ENCODE measurements at places on chromosomes 16 and 17.

DNA sequence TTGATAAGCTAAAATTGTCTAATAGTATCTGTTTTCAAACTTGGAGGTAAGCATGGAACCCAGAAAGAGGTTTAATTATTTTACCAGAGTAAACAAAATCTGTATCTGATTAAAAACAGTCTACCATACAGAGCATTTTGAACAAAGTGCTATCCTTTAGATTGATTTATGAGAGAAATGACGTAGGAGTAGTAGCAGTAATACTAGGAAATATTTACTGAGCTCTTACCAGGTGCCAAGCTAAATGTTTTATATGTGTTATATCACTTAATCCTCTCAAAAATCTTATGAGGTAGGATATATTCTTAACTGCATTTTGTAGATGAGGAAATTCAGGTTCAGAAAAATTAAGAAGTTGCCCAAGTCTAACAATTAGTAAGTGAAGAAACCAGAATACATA, 186.4 kb upstream of the NOG start:
- no peak for DNase-seq

DNA sequence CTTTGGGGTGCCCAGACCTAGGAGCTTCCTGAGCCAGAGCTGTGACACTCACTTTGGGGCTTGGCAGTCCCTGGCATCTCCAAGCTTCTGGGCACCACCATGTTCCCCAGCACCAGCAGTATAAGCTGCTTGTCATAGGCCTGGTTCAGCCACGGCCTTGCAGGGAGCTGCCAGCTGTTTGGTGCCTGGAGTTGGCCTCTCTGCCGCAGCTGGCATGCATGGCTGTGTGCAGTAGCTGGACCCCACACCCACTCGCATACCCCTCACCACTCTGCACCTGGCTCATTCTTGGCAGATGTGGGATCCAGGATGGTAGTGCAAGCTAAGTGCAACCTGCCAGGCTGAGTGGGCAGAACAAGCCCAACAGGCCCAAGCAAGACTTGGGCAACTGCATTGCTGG, 73.4 kb upstream of the BRD7 start:
- no peak for DNase-seq

- no peak for DNase-seq
Measured at GRCh38 chr17:72409405-72410002, 288.7 kb downstream of the SOX9 start.

- DNase-seq = no peak
Measured at GRCh38 chr17:58666858-58667267, 25.0 kb downstream of the TEX14 start.

DNA sequence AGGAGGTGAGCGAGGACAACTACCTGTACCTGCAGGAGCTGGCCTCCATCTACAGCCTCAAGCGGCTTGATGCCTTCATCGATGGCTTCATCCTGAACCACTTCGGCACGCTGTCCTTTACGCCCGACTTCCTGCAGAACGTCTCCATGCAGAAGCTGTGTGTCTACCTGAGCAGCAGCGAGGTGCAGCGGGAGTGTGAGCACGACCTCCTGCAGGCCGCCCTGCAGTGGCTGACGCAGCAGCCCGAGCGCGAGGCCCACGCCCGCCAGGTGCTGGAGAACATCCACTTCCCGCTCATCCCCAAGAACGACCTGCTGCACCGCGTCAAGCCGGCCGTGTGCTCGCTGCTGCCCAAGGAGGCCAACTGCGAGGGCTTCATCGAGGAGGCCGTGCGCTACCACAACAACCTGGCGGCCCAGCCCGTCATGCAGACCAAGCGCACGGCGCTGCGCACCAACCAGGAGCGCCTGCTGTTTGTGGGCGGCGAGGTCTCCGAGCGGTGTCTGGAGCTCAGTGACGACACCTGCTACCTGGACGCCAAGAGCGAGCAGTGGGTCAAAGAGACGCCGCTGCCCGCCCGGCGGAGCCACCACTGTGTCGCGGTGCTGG, 9.0 kb downstream of the KLHL36 start:
- DNase-seq = no peak

DNA sequence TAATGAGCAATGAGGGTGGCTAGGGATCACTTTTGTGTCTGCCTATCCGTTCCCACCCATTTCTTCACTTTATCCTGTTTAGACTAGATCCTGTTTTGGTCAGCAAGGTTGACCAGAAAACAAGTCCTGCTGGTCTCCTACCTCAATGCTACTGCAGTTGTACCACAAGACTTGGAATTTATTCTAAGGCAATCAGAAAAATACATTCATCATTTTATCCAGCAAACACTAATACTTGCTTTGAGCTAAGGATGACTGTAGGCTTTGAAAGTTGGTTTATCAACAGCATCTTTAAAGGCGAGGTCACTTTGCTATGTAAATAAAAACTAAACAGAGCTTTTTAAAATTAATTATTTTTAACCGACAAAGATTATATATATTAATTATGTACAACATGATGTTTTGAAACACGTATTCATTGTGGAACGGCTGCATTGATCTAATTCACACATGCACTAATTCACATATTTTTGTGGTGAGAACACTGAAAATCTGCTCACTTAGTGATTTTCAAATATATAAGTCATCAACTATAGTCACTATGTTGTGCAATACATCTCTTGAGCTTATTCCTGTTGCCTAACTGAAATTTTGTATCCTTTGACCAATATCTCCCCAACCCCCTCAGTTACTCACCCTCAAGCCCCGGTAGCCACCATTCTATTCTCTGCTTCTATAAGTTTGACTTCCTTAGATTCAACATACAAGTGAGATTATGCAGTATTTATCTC, 125.9 kb upstream of the HS3ST3A1 start:
- DNase-seq = no peak

DNA sequence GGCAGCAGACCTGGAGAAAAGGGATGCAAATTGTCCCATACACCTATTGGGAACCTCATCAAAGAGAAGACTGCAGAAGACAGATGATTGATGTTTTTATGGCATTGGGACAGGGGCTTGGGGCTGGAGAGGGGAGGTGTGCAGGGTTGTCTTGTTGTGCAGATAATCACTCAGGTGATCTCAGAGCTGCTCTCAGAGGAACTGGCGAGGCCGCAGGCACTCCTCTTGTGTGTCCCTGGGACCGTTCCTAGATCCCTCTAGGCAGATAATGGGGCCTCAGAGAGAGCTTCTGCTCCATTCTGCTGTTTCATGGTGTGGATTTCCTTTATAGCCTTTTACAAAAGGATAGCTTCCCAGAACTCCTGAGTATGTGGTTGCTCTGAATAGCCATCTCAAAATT, 1.6 kb downstream of the RNF213 start:
- DNase-seq = no peak

DNA sequence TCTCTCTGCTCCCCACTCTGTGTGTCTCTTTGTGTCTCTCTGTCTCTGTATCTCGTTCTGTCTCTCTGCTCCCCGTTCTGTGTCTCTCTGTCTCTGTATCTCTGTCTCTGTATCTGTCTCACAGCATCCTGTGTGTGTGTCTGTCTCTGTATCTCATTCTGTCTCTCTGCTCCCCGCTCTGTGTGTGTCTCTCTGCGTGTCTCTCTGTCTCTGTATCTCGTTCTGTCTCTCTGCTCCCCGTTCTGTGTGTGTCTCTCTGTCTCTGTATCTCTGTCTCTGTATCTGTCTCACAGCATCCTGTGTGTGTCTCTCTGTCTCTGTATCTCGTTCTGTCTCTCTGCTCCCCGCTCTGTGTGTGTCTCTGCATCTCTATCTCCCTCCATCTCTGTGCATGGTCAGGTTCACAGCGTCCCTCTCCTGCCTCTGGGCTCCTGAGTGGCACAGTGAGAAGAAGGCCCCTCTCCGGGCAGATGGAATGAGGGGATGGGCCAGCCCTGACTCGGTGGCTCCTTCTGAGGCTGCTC, 38.9 kb upstream of the CIBAR2 start:
- DNase-seq = no peak

DNA sequence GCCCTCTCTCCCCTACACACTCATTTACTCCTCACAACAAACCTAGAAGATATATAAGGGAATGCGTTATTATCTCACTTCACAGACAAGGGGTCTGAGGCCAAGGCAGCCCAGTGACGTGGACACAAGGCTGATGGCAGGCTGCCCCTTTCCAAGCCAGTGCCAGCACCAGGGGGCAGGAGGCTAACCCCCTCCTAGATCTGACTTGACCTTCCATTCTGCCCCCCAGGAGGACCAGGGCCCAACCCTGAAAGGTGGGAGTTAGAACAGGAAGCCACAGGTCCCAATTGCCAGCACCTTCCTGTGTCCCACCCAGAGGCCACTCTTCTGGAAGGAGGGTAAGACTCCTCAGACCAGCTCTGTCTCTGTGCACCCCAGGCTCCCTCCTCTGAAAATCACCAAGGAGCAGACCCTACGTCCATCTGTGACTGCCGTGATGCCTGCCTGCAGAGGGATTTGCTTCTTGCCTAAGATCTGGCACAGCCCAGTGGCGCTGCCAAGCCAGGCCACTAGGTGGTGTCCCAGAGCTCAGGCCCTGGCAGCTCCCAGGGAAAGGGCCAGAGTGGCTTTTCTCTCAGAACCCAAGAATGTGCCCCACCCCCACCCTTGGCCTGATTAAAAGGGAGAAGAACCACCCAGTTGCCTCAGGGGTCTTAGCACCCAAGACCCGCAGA, 42.4 kb upstream of the MRPS23 start:
- peak; percentile 61 for DNase-seq

DNA sequence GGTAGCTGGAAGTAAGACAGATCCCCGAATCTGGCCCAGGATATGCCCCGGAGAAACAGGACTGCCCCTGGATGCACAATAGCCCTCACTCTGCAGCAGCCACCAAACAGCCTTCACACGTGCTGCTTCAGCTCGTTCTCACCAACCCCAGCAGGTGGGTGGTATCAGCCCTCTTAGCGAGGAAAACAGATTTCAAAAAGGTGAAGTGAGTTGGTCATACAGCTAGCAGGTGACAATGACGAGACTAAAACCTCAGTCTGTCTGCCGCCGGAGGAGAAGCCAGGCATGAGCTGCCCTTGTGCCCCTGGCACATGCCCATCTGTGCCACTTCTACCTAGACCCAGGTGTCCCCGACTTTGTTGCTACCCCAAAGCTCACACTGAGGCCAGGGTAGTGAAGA, 92.4 kb downstream of the YPEL2 start:
- no peak for DNase-seq

- no peak for DNase-seq
Measured at GRCh38 chr17:6660805-6661463, 9.4 kb downstream of the C17orf100 start.

DNA sequence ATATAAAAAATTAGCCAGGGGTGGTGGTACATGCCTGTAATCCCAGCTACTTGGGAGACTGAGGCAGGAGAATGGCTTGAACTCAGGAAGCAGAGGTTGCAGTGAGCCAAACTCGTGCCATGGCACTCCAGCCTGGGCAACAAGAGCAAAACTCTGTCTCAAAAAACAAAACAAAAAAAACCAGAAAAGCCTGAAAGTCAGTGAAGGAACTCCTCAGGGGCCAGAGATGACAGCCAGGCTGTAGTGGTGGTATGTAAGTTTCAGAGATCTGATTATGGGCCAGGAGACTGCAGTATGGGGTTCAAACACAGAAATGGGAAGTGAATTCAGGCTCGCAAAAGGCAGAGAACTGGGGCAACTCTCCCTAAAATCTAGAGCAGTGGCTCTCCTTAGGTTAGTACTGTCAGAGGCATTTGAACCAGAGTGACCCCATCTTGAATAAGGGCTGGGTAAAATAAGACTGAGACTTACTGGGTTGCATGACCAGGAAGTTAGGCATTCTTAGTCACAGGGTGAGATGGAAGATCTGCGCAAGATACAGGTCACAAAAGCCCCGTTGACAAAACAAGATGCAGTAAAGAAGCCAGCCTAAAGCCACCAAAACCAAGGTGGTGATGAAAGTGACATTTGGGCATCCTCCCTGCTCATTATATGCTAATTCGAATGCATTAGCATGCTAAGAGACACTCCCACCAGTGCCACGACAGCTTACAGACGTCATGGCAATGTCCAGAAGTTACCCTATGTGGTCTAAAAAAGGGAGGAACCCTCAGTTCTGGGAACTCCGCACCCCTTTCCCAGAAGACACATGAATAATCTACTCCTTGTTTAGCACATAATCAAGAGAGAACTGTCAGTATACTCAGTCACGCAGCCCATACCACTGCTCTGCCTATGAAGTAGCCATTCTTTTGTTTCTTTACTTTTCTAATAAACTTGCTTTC, 120.2 kb upstream of the XYLT1 start:
- peak; percentile 33 for DNase-seq

- no peak for DNase-seq
Measured at GRCh38 chr17:77481476-77482374, 341.0 kb downstream of the SEC14L1 start.

- no peak for DNase-seq
Measured at GRCh38 chr17:67376415-67376736, 705 bp upstream of the PITPNC1 start.

DNA sequence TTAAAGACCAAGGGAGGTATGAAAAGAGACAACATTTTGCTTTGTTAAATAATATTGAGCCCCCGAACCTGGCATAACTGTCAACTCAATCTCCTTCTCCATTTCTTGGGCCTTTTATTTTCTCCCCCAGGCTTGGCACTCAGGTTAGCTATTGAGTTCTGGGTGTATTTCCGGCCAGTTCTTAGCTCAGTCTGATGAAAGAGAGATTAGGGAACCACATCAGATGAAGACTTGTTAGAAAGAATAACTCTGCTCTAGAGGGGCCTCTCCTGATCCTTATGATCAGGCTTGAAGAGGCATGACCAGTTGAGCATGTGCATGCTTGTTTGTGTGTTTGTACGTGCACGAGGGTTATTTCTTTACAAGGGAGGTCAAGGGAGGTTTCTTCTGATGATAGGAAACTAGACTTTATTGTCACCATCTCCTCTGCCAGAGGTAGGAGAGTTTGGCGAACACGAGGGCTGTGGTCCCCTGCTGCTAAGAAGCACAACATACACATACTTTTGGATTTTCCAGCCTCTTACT, 29.2 kb upstream of the HS3ST2 start:
- no peak for DNase-seq

GRCh38 chr17:12548558-12548957, 117.1 kb upstream of the MYOCD start:
- DNase-seq = no peak

DNA sequence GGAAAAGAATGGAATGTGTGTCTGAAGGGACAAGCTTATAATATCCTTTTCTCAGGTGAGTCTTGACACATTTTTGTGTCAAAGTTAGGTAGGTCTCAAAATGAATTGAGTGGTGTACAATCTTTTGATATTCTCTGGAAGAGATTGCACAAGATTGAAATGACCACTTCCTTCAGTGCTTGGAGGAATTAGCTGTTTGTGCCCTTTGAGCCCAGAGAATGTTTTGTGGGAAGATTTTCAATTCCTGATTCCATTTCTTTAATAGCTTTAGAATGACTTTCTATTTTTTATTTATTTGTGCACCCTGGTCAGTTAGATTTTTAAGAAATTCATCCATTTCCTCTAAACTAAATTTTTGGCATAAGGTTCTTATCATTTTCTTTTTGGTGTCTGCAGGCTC, 1.6 kb upstream of the CCL13 start:
- DNase-seq = no peak
